Activated gamma-delta T cell (primary cell): ENCODE measurements at places on chromosomes 11 and 22.

GRCh38 chr11:5600374-5600851 lies 4.0 kb downstream of the TRIM6 start:
- no peak for DNase-seq

- DNase-seq, result no peak
Measured at GRCh38 chr11:67572305-67572704, 11.3 kb upstream of the GSTP1 start.

GRCh38 chr11:31437742-31438435 lies 68.2 kb downstream of the DNAJC24 start:
- DNase-seq, result no peak

DNA sequence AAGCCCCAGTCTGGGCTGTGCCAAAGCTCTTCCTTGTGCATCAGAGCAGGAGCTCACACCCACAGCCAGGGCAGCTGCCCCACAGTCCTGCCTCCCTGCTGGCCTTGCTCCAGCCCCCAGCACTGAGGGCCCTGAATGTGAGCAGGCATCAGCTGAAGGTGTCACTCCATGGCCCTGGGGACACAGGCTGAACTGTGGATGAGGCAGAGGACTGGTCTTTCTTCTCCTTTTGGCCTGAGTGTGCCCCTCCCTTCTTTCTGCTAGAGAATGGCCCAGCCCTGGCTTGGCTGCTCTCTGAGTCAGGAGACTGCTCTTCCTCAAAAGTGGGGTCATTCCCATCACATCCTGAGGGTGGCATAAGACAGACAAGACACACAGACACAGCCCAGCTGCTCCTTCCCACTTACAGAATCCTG lies 16.2 kb downstream of the OTOG start:
- DNase-seq, result no peak

- no peak for DNase-seq
Measured at GRCh38 chr11:109222761-109223160, 199.2 kb upstream of the C11orf87 start.

- no peak for DNase-seq
Measured at GRCh38 chr11:12243486-12243885, 133.1 kb downstream of the MICAL2 start.

- DNase-seq, result no peak
Measured at GRCh38 chr11:75801362-75802020, 13.5 kb upstream of the UVRAG start.

GRCh38 chr11:133181066-133181465 lies 351.2 kb downstream of the OPCML start:
- no peak for DNase-seq

GRCh38 chr11:65204646-65205601 lies 23.2 kb downstream of the CAPN1 start:
- no peak for DNase-seq

DNA sequence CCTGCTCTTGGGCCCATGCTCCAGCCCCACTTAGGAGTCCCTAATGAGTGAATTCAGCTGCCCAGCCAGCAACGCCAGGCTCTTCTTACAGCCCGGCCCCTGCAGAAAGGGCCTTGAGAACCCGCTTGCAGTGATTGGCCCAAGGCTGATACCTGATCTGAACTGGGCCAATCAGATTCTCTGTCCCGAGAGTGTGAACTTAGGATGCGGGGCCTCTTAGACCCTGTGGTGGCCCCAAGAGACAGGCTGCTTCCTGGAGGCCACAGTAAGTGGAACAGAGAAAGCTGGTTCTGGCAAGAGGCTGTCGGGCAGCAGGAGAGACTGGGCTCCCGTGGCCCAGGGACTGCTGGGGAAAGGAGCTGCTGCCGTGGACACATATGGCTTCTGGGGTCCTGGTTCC lies 11.5 kb downstream of the VSTM5 start:
- no peak for DNase-seq

DNA sequence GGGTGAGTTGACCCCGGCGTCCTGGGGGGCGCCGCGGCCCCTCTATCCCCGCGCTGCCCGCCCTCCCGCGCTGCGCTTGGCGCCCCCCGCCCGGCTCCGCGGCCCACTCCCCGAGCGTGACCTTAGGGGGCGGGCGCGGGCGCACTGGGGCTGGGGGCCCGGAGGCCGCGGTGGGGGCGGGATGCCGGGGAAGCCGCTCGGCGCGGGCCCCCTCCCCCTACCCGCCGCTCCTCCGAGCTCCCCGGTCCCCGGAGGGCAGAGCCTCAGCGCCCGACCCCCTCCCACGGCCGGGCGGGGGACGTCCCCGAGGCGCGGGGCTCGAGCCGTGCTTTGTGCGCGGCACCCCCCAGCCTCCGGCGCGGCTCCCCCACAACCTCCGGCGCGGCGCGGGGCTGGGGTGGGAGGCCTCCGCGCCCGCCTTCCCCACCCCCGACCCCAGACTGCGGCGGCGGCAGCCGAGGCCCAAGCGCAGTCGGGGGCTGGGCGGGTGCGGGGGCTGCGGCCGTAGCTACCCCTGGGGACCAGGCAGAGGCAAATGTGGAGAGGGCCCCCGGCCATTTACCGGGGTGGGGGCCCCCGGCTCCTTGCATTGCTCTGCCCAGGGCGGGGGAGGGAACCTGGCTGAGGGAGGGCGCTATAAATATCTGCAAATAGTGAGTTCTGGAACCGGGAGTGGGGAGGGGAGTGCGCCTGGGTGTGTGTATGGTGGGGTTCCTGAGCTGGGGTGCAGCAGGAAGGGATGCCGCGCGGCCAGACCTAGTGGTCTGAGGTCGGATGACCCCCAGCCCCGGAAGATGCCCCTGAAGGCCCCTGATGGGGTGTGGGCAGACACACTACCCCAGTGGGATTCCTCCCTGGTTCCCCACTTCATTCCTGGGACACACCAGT lies 988 bp downstream of the MGAT3 start:
- no peak for DNase-seq

GRCh38 chr11:78453140-78453935 lies 35.7 kb upstream of the GAB2 start:
- no peak for DNase-seq

GRCh38 chr11:38538866-38539680 lies 1941.0 kb upstream of the RAG2 start:
- DNase-seq, result no peak

DNA sequence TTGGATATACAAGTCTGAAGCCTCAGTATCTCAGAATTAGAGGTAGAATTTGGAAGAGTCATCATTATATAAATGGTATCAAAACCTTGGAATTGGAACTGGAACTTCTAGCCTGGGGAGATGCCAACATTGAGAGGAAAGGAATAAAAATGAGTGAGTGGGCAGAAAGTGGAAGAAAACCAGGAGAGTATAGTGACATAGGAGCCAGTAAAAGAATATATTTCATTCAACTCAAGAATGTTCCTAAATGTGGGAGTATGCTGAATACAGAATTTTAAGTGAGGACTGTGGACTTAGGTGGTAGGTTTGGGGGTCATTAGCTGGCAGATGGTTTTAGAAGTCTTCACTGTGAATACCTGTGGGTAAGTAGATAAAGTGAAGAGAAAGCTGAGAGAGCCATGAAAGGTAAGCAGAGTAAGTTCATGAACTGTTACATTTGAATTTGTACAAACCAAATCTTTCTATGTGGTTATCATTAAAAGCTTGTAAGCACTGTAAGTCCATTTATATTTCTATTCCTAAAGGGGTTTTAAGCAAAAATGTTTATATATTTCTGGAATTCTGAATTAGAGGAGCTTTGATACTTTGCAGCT lies 60.2 kb downstream of the PDHX start:
- DNase-seq, result no peak

- DNase-seq, result no peak
Measured at GRCh38 chr11:58097437-58097836, 27.9 kb downstream of the OR9I1 start.

GRCh38 chr22:43883012-43883661 lies 8.7 kb downstream of the PNPLA5 start:
- DNase-seq, result no peak

GRCh38 chr11:95554911-95555310 lies 234.7 kb downstream of the FAM76B start:
- no peak for DNase-seq

GRCh38 chr22:44722611-44723010 lies 20.6 kb downstream of the PRR5 start:
- DNase-seq, result no peak

DNA sequence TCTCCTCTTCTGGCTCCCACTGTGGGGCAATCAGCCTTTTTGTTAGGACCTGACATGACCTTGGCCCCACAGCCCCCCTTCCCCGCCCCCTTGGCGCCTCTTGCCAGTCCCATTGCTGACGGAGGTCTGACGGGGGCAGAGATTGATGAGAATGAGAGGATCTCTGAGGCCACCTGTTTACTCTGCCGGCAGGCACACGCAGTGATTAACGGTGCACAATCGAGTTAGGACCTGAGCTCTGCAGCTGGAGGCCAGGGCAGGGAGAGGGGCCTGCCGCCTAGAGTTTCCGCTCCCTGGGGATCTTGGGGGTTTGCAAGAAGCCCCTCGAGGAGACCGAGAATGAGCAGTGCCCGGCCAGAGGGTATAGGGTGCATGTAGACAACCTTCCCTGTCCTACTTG lies 6.8 kb upstream of the CHRM1 start:
- DNase-seq, result no peak

- DNase-seq, result no peak
Measured at GRCh38 chr11:57506522-57506921, 9.0 kb downstream of the SLC43A1 start.

DNA sequence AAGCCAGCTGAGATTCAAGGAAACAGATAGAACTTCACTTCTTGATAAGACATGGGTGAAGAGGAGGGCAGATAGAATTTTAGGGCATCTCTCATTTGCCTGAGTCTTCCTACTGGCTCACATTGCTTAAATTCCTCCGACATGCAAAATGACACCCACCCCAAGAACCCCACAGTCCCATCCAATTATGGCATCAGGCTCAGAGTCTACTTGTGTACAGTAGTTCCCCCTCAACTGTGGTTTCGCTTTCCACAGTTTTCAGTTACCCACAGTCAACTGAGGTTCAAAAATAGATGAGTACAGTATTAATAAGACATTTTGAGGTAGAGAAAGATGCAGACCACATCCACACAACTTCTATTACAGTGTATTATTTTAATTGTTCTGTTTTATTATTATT lies 99.8 kb downstream of the TTC17 start:
- DNase-seq, result no peak

DNA sequence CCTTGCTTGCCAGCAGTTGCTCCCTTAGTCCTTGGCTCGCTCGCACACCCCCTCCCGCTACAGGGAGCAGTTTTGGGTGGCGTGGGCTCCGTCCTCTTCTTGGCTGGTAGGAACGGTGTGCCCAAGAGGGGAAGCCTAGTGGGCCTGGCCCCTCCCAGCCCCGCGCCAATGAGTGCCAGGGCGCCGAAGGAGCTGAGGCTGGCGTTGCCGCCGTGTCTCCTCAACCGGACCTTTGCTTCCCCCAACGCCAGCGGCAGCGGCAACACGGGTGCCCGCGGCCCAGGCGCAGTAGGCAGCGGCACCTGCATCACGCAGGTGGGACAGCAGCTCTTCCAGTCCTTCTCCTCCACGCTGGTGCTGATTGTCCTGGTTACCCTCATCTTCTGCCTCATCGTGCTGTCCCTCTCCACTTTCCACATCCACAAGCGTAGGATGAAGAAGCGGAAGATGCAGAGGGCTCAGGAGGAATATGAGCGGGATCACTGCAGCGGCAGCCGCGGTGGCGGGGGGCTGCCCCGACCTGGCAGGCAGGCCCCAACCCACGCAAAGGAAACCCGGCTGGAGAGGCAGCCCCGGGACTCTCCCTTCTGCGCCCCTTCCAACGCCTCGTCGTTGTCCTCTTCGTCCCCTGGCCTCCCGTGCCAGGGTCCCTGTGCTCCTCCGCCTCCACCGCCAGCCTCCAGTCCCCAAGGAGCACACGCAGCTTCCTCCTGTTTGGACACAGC lies 1.6 kb downstream of the C11orf87 start:
- DNase-seq, result no peak

DNA sequence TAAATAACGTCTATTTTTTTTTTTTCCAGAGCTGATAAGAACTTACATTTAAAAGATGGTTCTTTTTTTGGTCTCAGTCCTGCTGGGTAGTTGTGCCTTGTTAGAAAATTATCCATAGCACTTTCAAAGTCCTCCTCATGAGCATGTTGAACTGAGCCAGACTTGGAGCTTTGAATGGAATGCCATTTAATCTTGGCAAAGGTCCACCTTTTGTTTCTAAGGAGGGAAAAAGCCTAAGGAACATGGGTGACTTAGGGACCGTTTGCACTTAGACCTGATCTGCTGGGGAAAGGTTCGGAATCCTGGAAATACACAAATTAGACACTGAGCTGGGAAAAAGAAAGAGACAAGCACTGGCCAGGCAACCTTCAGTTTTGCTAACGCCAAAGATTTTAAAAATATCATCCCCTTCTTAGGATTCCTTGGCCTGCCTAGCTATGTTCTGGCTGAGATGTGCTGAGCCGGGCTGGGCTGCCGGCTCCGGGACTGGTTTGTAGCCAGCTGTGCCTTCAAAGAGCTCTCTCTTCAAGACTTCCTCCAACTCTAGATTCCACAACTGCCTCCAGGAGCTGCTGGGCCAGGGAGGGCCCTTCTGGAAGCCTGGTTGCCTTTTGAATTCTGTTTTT lies 67.4 kb downstream of the ENDOD1 start:
- no peak for DNase-seq

DNA sequence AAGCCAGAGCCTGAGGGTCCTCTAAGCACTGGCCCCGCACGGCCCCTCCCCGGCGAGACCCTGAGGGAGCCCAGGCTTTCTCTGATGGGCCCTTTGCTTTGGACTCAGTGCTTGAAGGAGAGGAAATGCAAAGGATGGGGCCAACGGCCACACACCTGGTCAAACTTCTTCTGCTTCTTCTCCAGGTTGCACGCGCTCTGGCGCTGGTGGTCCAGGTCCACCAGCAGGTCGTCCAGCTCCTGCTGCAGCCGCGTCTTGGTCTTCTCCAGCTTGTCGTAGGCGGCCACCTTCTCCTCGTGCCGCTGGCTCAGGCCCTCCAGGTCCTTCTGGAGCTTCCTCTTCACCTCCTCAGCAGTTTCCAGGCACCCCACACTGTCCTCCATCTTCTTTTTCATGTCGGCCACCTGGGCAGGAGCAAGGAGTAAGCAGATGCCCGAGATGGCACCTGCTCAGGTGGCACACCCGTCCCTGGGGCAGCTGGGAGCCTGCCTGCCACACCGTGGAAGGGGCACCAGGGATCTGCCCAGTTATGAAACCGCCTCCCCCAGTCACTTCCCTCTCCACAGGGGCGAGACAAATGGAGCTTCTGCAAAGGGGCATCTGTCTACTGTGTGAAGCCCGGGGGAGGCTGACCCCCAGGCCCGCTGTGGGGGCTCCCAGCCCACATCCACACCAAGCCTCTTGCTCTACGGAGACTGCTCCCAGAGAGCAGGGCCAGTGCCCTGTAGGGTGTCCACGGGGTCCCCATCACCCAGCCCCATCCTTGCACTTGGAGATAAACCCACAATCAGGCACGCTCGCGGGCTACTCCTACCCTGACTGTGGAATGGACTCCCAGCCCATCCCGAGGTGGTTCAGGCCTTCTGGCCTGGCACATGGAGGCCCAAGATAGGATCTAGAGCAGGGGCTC lies 39.2 kb downstream of the APOL1 start:
- no peak for DNase-seq

DNA sequence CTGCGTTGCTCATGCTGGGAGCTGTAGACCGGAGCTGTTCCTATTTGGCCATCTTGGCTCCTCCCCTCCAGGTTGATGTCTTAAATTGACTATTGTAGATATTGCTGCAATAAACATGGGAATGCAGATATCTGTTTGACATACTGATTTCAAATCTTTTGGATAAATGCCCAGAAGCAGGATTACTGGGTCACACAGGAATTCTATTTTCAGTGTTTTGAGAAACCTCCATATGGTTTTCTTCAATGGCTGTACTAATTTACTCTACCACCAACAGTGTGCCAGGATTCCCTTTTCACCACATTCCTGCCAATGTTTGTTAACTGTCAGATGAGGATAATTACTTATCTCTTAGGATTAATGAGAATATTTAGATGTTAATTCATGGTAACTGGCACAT lies 467.0 kb downstream of the LUZP2 start:
- no peak for DNase-seq

GRCh38 chr22:49740242-49740641 lies 87.4 kb downstream of the BRD1 start:
- no peak for DNase-seq
